ENCODE measurements at places on chromosomes 6 and 20.
A peak's percentile ranks its signal among the peaks of the same experiment; 100 is the strongest.

DNA sequence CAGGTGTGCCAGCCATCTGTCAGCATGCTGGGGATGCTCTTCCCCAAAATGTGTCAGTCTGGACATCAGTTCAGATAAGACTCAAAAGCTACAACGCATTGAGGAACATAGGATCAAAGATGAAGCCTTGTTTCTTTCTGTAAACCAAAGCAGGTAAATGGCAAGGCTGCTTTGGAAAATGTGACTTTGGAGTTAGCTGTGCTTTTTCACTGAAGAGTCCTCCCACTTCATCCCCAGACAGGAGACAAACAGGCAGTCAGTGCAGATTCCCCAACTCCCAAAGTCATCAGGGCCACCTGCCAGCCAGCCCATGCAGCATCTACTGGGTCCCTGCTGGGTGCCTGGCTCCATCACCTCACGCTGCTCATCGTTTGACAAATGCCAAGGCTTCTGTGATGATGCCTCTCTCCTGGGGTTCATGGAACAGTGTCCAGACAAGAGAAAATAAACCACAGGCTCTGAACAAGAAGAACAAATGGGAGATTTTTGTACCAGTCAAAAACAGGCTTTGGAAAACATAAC, 205.0 kb upstream of the BTBD3 start:
- DNase-seq, result no peak

GRCh38 chr6:38095054-38095453, 275.5 kb downstream of the ZFAND3 start:
- peak; percentile 19 for DNase-seq

DNA sequence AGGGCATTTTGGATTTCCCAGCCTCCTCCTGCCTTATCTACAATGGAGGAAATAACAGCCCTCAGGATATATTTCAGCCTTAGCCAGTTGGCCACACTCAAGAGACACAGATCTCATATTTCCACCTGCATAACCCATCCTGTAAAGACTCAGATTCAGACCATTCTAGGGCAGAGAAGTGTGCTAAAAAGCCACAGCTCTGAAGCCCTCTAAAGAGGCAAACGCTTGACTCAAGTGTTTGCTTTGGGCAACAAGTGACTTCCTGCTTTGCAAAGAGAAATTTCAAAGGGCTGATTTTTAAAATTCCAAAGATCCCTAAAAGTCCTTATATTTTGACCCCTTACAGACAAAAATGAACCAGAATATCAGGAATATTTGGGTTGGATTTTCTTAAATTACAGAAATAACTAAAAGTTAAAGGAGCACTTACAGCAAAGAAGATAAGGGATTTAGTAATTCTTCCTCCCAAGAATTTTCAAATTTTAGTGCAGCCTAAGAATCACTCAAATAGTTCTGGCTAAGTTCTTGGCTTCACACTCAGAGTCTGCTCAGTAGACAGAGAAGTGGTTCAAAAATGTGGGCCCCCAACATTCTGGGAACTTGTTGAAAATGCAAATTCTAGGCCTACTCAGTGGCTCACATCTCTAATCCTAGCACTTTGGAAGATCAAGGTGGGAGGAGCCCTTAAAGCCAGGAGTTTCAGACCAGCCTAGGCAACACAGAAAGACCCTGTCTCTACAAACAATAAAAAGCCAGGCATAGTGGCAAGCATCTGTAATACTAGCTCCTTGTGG, 18.9 kb upstream of the ADGRF5 start:
- no peak for DNase-seq

- no peak for DNase-seq
These were observed 1296.6 kb downstream of the EPHA7 start for GRCh38 chr6:92122746-92123145.

- no peak for DNase-seq
These were observed 126.6 kb downstream of the CDC5L start for GRCh38 chr6:44514085-44514484.

- DNase-seq, result no peak
These were observed 26.1 kb downstream of the NHLRC1 start for GRCh38 chr6:18096423-18096822.

DNA sequence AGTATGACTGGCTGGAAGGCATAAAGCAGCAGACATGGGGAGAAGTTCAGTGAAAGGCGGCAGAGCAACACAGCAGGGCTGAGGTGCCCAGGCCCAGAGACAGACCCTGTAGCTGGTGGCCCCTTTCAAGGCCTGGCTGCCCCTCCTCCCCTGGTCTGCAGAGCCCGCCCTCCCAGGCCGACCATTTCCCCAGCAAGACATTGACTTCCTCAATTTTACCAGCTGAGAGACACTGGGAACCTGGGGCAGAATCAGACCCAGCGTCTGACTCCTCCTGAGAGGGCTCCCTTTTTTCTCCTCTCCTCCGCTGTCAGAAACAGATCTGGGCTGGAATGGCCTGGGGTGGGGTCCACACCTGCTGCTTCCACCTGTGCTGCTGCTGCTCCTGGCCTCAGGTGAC, at the start of gene TREML4:
TSS of gene TREML4 (plus strand) at position 254 of the 400 bp plus-strand sequence. CDS start at position 333, 79 bp downstream.
- no peak for DNase-seq

GRCh38 chr6:23477586-23477985, 648.4 kb upstream of the NRSN1 start:
- DNase-seq, result no peak

- DNase-seq, result no peak
These were observed 71.4 kb downstream of the LRRC1 start for GRCh38 chr6:53866226-53866625.

GRCh38 chr6:127191716-127192115, 73.2 kb downstream of the RSPO3 start:
- peak; percentile 28 for DNase-seq

GRCh38 chr6:152879681-152880080, 103.2 kb downstream of the FBXO5 start:
- DNase-seq, result no peak

DNA sequence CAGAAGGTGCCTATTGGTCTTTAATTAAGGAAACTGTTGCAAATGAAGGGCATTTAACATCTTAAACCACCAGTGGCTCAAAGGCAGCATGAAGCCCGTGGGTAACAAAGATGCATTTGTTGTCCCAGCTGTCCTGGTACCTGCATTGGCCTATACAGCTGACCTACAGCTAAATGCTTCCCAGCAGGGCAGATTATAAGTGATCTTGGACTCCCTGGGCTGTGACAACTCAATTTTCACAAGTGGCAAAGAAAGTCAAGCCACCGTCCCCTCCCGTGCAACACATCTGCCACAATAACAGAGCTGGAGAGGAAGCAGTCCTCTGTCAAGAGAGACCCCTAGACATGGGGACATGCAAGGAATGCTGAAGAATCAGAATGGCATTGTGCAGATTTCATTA, 31.5 kb upstream of the EDN3 start:
- no peak for DNase-seq

GRCh38 chr6:39543095-39543494, 182.1 kb downstream of the KIF6 start:
- DNase-seq, result no peak

- DNase-seq, result peak; percentile 88
These were observed 30.1 kb downstream of the TRIM38 start for GRCh38 chr6:25992413-25993340.

GRCh38 chr6:54879188-54879985, 32.8 kb downstream of the FAM83B start:
- DNase-seq, result peak; percentile 68

- peak; percentile 80 for DNase-seq
These were observed 757 bp downstream of the RAET1E start for GRCh38 chr6:149897015-149897697.

Data from mammary epithelial cell (primary cell).